Hematopoietic multipotent progenitor cell treated with erythropoietin and hydrocortisone succinate and interleukin-3 and kit ligand, for 4 days (in vitro differentiated cells): ENCODE measurements at places on chromosomes 4 and X.

DNA sequence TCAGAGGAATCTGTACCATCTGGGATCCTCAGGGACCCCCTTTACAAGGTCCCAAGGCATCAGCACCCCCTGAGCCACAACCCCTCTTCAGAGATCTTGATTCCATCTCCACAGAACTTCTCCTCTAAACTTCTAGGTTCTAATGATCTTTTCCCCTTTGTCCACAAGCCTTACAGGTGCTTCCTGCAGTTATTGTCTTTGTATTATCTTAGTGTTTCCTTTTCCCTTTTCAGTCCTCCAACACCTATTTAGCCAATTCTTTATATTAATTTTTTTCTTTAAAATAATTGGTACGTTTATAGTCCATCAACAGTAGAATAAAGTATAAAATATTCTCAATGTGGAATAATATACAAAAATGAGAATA lies 35.2 kb upstream of the FAM241A start:
- no peak for DNase-seq

- no peak for DNase-seq
These were observed 142.1 kb upstream of the PABPC4L start for GRCh38 chr4:134343656-134344055.

DNA sequence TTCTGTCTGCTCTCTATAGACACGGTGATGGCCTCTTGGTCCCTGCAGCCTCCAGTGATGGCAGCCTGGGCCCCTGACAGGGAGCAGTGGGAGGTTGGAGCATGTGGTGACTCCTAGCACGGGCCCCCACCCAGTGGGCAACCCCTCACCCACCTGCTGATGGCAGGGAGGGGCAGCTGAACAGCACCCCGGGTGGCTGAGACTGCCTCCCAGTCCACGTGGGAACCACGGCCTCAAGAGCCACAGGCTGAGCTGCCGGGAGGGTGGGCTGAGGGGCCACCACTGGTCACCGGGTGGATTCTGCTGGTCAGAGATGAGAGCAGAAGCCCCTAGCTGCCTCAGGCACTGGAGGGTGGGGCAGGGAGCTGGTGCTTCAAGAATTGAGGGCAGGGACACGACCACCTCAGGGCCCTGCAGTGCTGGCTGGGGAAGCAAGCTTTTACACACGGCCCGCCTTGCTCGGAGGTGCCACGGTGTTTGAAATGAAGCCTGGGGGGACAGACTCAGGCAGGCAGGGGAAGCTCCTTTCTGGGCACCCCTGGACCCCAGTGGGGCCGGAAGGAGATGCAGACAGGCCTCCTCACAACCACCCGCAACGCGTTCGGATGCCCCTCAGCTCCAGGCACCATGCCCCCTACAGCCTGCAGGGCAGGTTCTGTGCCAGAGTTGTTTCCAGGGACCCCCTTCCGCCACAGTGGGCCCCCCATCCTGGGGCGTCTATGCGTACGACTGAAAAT lies 6.3 kb upstream of the HAUS3 start:
- DNase-seq, result no peak

- DNase-seq, result peak; percentile 77
These were observed 98.2 kb upstream of the PRKX start for GRCh38 chrX:3811331-3812311.

DNA sequence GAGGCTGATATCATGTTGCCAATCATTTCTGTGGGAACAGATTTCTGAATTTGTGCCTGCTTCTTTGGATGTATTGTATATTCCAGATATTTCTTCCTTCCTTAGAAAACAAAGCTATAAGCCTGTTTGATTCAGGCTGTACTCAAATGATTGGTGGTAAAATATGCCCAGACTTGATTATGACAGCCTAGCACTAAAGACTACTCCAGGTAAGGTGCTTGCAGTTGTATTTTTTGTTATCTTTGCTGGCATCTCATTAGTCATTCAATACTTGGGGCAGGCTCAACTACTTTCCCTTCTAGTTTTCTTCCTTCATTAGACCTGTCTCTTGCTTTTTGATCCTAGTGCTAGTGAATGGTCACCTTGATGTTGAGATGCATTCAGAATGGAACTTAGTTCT lies 90.6 kb downstream of the ZNF518B start:
- no peak for DNase-seq

DNA sequence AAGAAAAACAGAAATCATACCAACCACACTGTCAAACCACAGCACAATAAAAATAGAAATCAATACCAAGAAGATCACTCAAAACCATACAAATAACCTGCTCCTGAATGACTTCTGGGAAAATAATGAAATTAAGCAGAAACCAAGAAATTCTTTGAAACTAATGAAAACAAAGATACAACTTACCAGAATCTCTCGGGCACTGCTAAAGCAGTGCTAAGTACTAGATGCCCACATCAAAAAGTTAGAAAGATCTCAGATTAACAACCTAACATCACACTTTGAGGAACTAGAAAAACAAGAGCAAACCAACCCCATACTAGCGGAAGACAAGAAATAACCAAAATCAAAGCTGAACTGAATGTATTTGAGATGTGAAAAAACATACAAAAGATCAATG lies 33.2 kb downstream of the AWAT2 start:
- no peak for DNase-seq

GRCh38 chr4:17512973-17513665 lies 1.2 kb upstream of the QDPR start:
- no peak for DNase-seq

DNA sequence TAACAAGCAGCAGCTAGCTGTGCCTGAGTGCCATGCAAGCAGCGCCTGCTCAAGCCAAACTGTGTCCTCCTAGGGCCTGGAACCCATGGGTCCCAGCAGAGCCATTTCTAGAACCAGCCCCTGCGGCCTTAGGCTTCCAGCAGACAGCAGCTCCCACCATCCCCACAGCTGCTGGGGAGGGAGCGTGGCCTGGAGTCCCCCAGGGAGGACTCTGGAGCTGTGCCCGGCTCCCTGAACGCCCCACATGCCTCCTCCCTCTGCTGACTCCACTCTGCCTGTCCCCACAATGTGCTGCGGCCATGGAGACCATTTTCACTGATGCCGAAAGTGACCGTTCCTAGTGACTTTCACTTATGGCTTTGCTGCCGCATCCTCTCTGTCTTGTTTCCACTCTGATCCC lies 45.9 kb downstream of the GAK start:
- no peak for DNase-seq

- DNase-seq, result no peak
These were observed 6.9 kb downstream of the MAGEA4 start for GRCh38 chrX:151919610-151920009.

DNA sequence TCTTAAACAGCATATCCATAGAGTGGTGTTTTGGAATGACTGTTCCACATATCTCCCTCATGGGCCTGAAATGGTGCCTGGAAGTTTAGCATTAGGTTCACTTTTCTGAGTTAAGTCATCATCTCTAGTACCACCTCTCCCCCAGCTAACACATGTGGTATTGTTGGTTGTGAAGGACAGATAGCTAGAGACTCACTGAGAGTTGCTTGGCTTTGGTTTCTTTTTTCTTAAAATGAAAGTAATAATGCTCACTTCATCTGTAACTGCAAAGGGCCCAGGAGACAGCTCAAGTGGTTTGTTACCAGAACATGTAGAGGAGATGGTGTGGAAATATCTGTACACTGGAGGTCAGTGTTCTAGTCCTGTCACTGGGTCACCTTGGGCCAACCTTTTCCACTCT lies 90.9 kb downstream of the EFNB1 start:
- DNase-seq, result no peak

DNA sequence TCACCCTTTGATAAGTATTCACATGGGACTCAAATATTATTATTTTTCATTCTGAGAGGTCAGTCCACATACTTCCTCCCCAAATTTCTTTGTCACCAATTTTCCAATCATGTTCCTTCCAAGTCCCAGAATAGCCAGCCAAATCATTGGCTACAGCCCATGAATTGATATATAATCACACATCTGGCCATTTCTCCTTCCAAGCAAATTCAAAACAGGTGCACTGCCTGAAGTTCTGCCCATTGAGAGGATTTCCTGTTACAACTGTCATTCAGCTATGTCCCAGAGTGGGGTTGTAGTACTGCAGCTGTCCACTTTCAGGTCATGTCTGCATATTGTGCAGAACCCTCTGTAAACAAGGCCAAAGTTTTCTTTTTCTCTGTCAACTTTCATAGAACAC lies 347.8 kb downstream of the GRID2 start:
- DNase-seq, result no peak

GRCh38 chr4:86556791-86557415 lies 37.2 kb upstream of the PTPN13 start:
- peak; percentile 32 for DNase-seq

DNA sequence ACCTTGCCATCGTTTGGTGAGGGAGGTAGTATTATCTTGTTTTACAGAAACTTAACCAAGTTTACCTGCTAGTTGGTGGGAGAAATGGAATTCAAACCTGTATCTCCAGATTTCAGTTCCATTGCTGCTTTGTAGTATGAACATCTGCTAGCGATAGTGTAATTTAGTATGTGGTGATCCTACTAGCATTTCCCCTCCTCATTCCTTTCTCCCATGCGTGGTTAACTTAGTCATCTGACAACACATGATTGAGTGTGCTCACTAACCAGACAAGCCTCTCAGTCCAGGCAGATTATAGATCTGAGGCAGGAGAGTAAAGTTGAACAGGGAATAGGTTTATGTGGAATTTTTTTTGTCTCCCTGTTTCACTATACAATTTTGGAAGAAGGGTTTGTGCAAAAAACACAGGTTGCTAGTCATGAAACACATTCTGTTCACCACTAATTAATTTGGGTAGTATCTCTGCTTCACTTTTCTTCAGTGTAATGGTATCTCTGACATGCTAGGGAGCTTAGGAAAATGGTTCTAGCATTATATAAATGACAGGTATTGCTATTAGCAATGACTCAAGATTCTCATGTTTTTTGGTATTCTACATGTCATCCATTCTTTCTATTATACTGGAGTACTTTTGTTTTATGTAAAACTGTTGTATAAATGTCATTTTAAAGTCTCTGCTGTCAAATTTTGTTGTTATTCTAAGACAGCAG lies 21.7 kb downstream of the RBPJ start:
- no peak for DNase-seq

GRCh38 chr4:37095925-37096324 lies 148.6 kb upstream of the NWD2 start:
- DNase-seq, result no peak

DNA sequence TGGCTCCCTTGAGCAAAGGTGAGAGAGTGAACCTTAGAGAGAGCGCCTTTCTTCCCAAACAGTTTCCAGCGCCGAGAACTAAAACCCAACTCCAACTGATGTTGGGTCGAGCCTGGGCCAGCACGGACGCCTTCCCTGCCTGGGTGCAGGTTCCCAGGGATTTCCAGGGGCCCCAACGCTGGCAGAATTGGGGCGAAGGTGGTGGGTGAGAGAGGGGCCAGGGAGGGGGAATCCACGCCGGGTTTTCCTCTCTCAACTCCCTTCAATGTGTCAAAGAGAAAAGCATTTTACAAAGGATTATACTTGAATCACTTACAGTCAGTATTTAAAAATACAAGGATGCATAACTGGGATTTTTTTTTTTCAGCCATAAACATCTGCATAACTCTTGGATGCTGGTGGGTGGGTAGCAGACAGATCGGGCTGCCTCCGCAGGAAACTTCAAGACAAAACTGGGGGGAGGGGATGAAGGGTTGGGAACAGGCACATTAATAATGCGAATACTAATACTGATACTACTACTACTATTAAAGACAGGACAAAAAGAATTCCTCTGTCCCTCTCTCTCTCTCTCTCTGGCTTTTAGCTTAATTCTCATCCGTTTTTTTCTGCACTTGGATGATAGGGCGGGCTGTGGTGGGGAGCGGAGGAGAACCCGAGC lies 1.3 kb upstream of the ARX start:
- no peak for DNase-seq

DNA sequence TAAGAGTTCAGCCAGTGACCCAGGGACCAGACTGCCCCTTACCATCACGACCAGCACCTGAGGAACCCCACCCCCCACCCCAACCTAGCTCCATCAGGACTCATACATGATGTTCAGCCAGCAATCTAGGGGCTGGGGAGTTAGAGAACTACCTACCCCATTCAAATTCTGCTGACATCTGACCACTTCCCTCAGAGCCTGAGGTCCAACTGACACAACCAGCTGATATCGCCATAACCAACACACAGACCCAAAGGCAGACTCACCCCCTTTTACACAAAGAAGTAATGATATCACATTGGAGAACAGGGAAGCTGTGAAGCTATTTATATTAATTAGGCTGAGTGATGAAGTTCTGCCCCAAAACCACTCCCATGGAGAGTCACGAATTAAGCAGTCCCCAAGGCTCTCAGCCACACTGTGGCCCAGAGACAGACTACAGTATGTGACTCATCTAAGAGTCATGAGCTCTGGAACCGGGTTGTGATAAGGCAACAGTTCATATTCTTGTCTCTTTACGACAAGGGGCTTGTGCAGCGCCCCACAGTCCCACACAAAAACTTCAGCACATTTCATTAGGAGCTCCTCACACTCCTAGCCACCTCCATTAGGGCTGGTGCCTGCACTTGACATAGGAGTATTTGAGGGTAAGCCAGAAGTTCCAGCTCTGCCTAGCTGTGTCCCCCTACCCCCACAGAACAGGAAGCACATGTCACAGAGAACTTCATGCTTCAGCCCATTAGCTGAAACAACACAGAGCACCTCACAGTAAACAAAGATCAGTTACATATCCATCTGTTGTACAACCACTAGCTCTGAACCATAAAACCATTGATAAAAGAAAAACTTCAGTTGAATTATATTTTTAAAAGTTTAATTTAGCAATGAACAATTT lies 184.7 kb upstream of the ZCCHC13 start:
- peak; percentile 57 for DNase-seq

- DNase-seq, result no peak
These were observed 302.0 kb downstream of the PACRGL start for GRCh38 chr4:21002286-21002685.

- DNase-seq, result no peak
These were observed 94.5 kb downstream of the NAF1 start for GRCh38 chr4:163072222-163072621.

DNA sequence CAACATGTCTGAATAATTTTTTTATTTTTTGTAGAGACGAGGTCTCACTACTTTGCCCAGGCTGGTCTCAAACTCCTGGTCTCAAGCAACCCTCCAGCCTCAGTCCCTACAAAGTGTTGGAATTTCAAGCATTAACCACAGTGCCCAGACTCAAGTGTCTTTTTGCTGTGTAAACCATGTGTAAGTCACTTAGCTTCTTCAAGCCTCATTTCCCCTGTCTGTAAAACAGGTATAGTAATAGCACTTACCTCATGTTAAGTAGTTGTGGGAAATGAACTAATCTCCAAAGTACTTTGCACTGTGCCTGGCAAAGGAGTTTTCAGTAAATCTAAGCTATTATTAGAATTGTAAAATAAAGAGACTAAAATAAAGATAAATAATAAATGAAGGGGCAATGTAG lies 35.7 kb downstream of the STBD1 start:
- no peak for DNase-seq

DNA sequence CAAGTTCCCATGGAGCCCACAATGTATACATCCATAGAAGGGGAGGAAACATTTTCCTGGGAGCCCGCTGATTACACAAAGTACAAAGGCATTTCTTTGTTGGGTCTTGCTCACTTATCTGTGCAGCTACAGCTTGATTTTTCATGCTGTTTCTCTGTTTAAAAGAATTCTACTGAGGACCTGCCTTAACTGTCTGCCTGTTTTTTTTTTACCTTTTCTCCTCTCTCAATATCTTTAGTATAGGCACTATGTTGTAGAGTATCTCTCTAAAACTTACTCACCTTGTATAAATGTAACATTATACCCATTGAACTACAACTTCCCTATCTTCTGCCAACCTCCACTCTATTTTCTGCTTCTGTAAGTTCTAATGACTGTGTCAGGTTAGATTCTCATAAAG lies 494.6 kb upstream of the EPHA5 start:
- no peak for DNase-seq
